ENCODE measurements at places on chromosomes 1 and 21. TPM values are rescaled to one million over a fixed set of nuclear protein-coding genes. Genes with fewer than 3 reads are reported as not detected.

The GJA5 gene
- 25.8 TPM for total RNA-seq

The MCOLN3 gene
- 0.36 TPM for total RNA-seq

The TMEM200B gene
- total RNA-seq: 17.6 TPM

- peak; percentile 42 for DNase-seq
Measured at GRCh38 chr1:39900662-39901463, 854 bp downstream of the MYCL start.

DNA sequence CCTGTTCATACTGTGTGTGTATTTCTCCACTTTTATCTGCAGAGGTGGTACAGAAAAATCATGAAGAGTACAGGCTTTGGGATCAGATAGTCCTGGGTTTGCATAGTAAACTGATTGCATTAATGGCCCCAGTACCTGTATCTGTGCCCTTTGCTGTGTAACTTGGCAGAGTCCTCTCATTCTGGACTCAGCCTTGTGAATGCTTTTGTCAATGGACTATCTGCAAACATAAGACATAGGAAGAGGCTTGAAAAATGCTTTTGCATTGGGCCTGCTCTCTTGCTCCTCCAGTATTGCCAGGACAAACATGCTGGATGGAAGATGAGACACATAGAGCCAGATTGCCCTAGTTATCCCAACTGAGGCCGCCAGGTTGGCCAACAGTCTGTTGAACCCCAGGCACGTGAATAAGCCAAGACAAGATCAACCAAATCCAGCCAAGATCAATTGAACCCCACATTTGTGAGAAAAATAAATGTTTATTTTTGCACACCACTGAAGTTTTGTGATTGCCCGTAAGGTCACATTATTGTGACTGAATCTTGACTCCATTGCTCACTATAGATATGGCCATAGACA is 37.2 kb downstream of the ADCY10 start:
- no peak for DNase-seq
